Stimulated activated CD8-positive, alpha-beta memory T cell treated with anti-CD3 and anti-CD28 coated beads, Interleukin-2, amount 100 ng/mL, for 48 hours (primary cell): ENCODE measurements at places on chromosomes 2 and 18.

DNA sequence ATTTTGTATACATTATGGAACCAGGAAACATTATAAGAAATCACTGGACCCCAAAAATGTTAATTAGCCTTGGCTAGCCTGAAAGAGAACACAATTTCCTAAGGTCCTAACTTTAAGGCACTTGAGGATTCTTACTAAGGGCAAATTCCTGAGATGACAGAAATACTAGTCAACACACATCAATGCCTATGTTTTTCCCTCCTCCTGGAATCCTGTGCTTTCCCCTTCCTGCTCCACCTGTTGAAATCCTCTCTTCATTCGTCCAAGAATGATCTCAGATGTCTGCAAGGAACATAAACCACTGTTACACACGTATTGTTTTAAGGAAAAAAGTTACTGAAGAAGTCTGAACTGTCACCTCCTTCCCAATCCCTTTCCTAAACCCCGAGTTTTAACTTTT is 21.2 kb upstream of the DARS1 start:
- no peak for DNase-seq

DNA sequence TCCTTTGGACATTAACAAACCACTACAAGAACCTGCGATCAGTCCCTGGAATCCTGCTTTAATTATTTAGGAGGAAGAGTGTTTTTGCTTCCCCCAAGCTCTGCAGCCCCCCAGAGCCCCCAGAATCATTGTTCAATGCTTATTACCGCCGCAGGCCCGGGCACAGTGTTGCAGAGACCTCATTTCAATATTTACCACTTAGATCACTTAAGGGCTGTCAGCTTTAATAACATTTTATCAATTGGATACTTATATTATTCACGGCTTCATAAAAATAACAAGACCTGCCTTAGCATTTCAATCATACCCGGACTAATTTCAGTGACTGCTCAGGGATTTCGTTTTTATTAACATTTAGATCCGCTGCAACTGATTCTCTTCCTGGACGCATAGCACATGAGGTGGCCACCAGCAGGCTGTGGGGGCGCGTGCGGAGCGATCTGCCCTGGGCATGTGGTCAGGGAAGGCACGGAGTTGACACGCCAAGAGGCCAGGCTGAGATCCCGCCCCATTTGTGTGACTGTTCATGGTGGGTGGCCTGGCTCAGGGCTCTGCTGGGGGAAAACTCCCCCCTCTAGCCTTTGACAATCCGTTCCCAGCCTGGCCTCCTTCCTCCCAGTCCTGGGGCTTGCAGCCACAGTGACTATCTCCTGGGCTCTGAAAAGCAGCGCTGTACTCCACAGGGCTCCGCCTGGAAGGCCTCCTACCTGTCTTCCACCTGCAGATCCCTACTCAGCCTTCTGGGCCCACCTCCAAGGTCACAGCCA is 267.6 kb downstream of the SRBD1 start:
- DNase-seq, result no peak

- DNase-seq, result no peak
Observed at GRCh38 chr2:165787334-165787733, 6.7 kb downstream of the GALNT3 start.

DNA sequence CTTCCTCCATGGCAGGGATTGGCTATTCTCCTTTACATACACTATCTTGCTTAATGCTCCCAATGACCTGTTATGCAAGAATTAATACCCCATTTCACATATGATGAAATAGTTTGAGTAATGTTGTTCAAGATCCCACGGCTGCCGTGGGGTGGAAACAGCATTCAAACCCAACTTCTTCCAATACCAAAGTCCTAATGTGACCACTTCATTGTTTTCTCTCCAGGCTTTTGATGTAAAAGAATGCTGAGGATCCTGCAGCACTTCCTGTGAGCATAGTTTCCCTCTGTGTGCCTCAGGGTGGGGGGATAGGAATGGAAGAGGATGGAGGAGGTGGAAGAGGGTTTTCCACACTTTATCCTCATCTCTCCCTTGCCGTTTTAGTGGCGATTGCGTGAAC is 199.4 kb downstream of the IRS1 start:
- DNase-seq, result no peak

DNA sequence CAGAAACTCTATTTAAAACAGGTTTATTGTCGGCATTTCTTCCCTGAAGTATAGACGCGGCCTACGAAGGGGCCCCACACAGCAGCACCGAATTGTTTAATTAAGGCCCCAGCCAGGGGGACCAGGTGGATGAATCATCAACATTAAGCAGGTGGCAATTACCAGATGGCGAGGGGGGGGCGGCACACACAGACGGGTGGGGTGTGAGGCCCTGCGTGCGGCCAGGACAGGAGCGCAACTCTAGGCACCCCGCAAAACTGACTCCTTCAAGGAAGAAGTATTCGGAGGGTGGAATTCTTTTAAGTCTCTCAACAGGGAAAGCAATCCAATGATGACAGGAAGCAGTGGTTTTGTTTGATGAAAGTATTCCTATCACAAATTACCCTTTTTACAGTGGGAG is 830.4 kb downstream of the GALR1 start:
- DNase-seq, result no peak

DNA sequence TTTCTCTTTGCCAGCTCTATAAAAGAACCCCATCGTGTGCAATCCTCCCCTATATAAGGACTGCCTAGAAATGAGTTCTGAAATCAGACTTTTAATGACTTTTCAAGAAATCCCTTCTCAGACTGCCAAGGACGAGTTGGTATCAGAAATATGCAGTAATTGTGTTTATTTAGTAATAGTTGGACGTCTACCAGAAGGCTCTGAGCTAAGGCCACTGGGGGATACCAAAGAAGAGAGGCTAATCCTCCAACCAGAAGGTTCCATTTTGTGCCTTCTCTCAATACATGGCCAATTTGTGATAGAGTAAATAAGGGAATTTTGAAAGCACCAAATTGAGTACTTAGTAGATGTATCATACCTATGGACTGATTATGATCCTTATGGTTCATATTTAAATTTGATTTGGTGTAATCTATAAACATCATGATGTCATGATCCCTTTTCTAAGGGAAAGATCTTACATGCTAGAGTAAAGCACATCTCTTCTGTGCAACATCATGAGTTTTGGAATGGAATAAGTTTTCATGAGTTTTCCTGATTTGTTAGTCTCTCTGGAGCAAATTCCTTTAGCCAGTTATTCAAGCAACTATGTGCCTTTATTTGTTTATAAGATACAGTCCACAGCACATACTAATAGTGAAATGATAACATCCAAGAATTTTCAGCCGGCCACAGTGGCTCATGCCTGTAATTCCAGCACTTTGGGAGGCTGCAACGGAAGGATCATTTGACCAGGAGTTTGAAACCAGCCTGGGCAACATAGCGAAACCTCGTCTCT is 82.2 kb upstream of the LTBP1 start:
- no peak for DNase-seq

GRCh38 chr18:58497845-58498244 is 131.0 kb downstream of the ALPK2 start:
- DNase-seq, result no peak

DNA sequence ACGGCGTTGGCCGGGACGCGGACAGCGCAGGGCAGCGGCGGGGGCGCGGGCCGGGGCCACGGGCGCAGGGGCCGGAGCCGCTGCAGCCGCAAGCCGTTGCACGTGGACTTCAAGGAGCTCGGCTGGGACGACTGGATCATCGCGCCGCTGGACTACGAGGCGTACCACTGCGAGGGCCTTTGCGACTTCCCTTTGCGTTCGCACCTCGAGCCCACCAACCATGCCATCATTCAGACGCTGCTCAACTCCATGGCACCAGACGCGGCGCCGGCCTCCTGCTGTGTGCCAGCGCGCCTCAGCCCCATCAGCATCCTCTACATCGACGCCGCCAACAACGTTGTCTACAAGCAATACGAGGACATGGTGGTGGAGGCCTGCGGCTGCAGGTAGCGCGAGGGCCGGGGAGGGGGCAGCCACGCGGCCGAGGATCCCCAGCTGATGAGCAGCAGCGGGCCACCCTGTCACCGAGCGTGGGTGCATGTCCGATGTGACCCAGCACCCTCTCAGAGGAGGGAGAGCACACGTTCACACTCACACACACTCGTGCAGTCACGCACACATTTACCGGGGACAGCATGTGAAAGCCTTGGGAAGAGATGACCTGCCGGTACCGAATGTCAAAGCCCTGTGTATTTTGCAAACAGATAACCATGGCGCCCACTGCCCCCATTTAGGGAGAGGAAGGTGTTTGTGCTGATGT is 4.2 kb downstream of the GDF7 start:
- DNase-seq, result no peak

DNA sequence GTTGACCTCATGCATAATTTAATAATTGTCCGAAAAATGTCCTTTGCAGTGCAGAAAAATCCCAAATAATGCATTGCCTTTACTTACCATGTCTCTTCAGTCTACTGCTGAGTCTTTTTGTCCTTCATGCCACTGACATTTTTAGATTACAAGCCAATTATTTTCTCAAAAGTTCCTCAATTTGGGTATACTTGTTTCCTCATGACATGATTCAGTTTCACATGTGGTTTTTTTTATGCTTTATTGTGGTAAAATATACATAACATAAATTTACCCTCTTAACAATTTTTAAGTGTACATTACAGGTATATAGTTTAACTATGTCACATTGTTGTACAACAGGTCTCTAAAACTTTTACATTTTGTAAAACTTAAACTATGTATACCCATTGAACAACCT is 81.0 kb downstream of the EPC2 start:
- DNase-seq, result no peak

DNA sequence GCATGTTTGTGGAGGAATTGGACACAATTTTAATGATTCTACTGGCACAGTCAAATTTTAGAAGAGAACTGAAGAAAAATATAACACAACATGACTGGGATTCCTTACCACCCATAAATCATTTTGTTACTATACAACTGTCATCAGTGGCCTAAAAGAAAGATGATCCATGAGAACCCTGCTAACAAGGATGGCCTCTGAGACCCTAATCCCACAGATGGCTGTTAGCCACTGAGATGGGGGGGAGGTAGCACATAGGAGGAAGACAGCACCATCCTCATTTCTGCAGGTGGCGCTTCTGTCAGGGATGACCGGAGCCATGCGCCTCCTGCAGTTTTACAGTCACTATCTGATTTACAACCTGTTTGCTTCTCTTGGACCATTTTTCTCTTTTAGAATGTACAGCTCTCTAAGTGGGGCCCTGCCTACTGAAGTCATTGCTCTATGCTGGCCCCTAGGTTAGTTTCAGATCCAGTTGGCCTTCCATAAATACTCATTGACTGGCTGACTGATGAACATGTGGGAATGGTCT is 279.8 kb downstream of the NAPG start:
- DNase-seq, result no peak

DNA sequence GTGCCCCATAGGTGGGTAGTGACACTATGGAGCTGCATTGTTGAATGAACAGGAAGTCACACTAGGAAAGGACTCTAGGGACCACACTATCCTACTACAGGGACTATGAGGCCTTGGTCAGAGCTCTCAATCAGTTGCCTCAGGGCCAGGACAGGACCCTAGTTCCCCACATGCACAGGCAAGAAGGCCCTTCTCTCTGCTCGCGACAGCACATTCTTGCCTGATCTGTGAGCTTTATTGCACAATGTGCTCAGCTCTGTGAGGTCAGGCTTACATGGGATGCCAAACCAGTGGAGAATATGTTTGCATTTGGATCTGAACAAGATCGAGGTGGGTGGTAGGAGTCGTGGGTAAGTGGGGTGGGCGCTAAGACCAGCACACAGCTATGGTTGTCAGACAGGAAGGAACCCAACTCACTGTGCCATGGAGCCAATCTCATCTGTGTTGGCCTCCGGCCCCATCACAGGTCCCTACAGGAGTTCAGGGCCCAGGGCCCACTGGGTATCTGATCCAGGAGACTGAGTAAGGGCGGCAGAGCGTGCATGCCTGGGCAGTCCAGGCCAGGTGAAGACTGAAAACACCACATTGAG is 8.0 kb downstream of the PCARE start:
- no peak for DNase-seq

DNA sequence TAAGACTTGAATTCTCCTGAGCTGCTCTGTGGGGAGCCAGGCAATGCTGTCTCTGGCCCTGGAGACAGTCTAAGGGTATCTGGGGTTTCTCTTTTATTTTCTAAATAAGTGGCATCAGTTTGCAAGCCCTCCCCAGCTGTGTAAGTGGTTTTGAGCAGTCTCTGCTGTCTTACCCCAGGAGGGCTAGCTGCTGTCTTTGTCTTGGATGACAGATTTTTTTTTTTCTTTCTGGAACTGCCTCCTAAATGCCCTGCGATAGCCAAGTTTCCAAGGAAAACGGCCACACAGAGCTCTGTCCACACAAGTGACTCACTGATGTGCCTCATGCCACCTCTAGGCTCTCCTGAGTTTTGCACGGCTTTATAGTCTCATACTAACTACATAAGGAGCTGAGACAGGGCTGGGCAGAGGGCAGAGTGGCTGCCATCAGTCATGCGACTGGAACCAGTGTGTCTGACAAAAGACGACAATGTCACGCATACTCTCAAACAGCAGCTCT is 37.2 kb upstream of the THOC1 start:
- DNase-seq, result no peak

DNA sequence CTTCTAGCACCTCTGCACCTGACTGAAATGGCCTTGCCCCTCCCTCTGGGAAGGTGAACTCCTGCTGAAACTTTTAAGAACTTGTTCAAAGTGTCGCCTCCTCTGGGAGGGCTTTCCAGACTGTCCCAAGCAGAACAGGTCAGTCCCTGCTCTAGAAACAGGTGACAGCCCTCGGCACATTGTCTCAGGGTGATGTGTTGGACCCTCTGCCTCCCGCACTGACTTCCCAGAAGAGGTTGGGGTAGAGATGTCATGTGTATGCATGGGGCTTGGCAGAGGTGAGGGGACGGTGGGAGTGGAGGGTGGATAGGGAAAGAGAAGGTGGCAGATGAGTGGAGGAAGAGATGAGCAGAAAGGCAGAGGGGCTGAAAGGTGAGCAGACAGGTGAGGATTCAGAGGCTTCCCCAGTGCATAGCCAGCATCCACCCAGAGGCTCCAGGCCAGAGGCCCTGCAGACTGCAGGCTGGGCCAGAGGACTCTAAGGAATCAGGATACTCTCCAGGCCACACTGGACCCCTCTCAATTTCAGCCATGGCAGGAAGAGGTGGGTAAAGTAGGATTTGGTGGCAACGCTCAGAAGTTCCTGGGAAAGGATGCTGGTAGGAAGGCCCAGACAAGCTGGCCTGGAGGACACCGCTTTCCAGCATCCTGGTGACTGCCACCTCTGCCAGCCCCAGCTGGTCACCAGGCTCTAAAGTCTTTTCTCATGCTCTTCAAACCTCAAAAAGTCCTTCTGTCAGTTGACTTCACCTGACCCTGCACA is 24.8 kb upstream of the TNS1 start:
- DNase-seq, result no peak
